ENCODE measurements at places on chromosomes 3 and 15.

- no peak for DNase-seq
Measured at GRCh38 chr3:132543011-132543739, 53.9 kb upstream of the ACKR4 start.

DNA sequence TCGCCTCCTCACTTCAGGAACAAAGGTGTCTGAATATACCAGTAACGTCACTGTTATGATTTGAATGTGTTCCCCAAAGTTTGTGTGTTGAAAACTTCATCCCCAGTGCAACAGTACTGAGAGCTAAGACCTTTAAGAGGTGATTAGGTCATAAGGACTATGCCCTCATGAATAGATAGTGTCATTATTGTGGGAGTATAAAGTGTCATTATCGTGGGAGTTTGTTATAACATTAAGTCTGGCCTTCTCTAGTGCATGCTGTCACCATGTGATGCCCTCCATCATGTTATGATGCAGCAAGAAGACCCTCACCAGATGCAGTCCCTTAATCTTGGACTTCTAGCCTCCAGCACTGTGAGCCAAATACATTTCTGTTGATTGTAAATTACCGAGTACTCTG lies 53.7 kb upstream of the TLE3 start:
- DNase-seq = no peak

- DNase-seq = no peak
Measured at GRCh38 chr15:43184407-43185124, 637 bp upstream of the CCNDBP1 start.

DNA sequence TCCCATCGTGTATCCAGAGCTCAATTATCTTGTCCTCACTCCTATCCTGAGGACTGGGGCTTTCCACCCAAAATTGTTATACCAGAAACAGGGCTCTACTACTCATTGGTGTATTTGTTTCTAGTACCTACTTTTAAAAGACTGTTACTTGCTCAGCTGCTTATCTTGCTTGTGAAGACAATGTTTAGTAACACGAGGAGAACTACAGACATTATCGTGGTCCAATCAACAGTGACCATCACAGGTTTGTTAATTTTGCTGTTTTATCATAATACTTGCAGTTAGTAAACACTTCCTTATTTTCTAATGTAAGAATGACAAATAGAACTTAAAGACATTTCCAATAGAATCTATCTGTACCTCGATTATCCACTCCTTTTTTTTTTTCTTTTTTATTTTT lies 13.5 kb downstream of the LRCH3 start:
- DNase-seq = no peak

GRCh38 chr3:52298149-52299098 lies 10.8 kb downstream of the GLYCTK start:
- DNase-seq = peak; percentile 62

- DNase-seq = no peak
Measured at GRCh38 chr3:182810574-182811268, 17.4 kb downstream of the ATP11B start.

DNA sequence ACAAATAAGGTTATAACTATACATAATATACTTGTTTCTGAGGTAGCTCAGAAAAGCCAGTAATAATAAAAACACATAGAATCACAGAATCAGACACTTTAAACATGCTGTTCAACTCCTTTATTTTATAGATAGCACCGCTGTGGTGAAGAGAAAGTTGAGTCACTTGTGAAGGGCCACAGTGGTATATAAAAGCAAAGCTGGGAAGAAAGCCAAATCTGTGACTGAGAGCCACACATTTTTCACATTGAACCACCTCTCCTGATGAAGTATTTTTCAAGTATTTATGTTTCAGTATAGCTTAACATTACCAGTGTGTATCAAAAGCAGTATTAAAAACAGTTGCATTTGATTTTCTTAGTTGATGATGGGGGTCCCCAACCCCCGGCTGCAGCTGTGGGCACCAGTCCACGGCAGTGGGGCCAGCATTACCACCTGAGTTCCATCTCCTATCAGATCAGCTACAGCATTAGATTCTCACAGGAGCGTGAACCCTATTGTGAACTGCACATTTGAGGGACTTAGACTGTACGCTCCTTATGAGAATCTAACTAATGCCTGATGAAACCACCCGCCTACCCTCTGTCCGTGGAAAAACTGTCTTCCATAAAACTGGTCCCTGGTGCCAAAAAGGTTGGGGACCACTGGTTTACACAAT lies 46.2 kb downstream of the TBL1XR1 start:
- no peak for DNase-seq

GRCh38 chr3:72340476-72341379 lies 507.5 kb downstream of the SHQ1 start:
- DNase-seq = no peak

- DNase-seq = no peak
Measured at GRCh38 chr3:186273586-186273985, 88.4 kb downstream of the DGKG start.

- no peak for DNase-seq
Measured at GRCh38 chr15:72302955-72303354, 17.0 kb downstream of the CELF6 start.

DNA sequence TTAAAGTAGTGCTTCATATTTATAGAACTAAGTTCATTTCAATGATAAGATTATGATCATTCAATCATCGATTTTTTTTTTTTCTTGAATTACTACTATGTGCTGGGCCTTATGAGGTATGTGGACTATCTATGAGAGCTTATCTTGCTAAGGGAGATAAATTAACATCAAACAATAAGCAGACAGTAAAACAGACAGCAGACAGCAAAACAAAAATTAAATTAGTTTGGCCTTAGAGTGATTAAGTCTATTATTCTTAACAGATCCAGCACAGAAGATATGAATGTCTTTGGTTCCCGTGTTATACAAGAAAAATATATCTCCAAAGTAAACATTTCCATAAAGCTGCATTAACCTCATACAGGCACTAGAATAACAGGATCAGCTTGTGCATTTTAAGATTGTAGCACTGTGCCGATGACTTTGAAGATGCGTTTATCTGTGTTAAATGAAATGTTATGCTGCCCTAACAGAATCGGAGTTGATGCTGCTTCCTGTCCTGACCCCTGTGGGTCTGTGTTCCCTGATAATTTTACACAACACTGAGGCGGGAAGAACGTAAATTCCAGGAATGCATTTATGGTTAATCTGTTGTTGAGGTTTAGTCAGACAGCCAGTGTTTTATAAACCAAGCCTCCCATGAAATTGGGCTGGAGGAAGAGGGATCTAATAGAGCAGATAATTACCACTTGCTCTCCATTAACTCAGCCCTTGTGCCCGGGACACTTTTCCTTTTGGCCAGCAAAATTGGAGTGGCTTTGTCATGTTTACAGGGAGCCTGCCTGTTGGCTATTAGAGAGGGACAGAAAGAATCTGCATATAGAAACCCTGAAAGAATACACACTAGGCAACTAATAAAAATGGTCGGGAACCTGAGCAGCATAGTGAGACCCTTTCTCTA lies 80.8 kb downstream of the GHSR start:
- no peak for DNase-seq

- DNase-seq = no peak
Measured at GRCh38 chr3:179164857-179165256, 16.7 kb downstream of the PIK3CA start.

GRCh38 chr3:83230841-83231240 lies 1469.4 kb upstream of the GBE1 start:
- DNase-seq = peak; percentile 4

GRCh38 chr3:32815841-32816438 lies 1.9 kb upstream of the TRIM71 start:
- DNase-seq = no peak

DNA sequence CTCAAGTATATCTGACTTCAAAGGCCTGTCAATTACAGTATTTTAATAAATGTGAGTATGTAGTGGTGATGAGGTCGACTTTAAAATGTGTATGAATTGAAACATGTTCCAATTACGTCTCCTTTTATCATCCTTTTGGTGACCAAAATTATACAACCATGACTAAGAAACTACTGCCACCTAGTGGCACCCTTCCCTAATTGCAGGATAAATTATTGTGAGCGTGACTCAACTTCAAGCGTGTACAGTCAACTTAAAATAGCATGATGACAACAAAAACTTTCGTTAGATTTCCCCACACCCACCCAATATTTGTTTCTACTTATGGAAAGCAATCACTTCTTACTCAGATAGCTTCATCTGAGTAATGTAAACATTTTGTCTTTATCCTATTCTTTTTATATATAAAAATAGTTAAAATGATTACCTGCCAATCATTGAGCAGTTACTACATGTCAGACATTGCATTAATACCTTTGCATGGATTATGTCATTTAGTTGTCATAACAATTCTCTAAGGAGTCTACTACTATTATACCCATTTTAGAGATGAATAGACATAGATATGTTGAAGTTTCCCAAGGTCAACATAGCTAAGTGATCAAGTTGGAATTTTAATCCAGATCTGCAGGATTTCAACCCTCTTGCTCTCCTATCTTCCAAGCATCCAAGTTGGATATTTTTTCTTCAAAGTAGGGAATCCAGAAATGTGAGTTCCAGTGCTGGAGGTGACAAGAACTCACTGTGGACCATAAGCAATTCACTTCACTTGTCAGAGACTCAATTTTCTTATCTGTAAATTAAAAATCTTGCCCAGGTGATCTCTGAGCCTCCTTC lies 106.0 kb downstream of the MEX3B start:
- DNase-seq = peak; percentile 62

DNA sequence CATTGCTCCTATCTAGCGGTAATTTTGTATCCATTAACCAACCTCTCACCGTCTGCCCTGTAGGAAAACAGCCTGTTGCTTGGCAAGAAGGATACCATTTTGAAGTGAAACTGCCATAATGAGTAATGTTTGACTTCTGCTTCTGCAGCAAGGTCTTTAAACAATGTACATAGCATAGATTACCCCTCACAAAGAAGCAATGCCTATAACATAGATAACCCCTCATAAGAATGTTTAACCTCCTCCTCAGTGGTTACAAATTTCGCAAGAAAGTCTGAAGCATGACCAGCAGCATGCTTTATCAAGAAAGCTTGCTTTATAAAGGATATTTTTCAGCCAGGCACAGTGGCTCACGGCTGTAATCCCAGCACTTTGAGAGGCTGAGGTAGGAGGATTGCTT lies 61.2 kb upstream of the MFGE8 start:
- no peak for DNase-seq

GRCh38 chr3:127350172-127351050 lies 62.6 kb upstream of the PRR20G start:
- DNase-seq = no peak

Measured in iPS-NIHi11 (cell line).